ENCODE measurements at places on chromosomes 7 and 10. TPM values are rescaled to one million over a fixed set of nuclear protein-coding genes. Genes with fewer than 3 reads are reported as not detected.

The NUTM2A gene
- not detected for polyA plus RNA-seq

The MARCHF5 gene
- polyA plus RNA-seq = 32.4 TPM

GRCh38 chr10:114730291-114730690, 72.2 kb upstream of the ABLIM1 start:
- peaks cover 4% of the 10 kb centered on the region for H3K27me3 ChIP-seq
- no peaks in the 10 kb centered on the region for H3K4me1 ChIP-seq
- H3K27ac ChIP-seq = no peak overlapping the region
- H3K36me3 ChIP-seq = no peaks in the 10 kb centered on the region

The OR9A2 gene
- not detected for polyA plus RNA-seq

DNA sequence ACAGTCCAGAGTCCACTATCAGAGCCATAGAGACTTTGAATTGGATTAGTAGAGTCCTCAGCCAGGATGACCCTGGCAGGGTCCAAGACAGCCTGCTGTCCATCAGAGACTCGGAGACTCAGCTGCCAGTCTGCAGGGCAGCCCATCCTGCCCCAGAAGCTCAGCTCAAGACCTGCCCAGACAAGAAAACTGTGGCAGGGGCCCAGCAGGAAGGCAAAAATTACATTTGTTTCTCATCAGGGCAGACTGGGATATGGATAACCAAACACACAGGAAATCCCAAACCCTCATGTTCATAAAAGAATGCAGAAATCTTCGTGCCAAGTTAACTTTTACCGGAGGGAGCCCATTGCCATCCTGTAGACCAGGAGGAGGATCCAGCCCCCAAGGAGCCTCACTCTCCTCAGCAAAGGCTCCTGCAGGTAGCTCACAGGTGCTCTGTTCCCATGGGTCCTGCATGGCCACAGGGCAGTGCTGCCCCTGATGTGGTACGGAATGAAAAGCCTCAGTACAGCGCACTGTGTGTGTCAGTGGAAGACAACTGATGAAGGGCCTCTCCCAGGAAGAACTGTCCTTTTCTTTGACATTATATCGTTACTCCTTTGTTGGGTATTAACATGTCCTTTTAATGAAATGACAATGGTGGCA, 222.2 kb downstream of the KCNMA1 start:
- no peak for DNase-seq
- no peak overlapping the region for H3K27ac ChIP-seq
- H3K4me1 ChIP-seq = no peaks in the 10 kb centered on the region
- H3K4me3 ChIP-seq = no peak overlapping the region
- H3K27me3 ChIP-seq = no peaks in the 10 kb centered on the region
- no peaks in the 10 kb centered on the region for H3K36me3 ChIP-seq

- H3K4me3 ChIP-seq = no peak overlapping the region
- no peak overlapping the region for H3K27ac ChIP-seq
- H3K4me1 ChIP-seq = no peaks in the 10 kb centered on the region
- DNase-seq = no peak
Observed at GRCh38 chr7:109121599-109122300, 552.1 kb downstream of the DNAJB9 start.

The HMX2 gene
- not detected for polyA plus RNA-seq

GRCh38 chr10:47184724-47185330, 115.2 kb upstream of the GDF10 start:
- H3K4me3 ChIP-seq = no peak overlapping the region
- DNase-seq = no peak
- no peak overlapping the region for H3K27ac ChIP-seq
- peaks cover 4% of the 10 kb centered on the region for H3K27me3 ChIP-seq
- H3K4me1 ChIP-seq = no peaks in the 10 kb centered on the region
- H3K36me3 ChIP-seq = no peaks in the 10 kb centered on the region

The HPSE2 gene
- polyA plus RNA-seq = not detected

The NKX1-2 gene
- polyA plus RNA-seq = not detected

DNA sequence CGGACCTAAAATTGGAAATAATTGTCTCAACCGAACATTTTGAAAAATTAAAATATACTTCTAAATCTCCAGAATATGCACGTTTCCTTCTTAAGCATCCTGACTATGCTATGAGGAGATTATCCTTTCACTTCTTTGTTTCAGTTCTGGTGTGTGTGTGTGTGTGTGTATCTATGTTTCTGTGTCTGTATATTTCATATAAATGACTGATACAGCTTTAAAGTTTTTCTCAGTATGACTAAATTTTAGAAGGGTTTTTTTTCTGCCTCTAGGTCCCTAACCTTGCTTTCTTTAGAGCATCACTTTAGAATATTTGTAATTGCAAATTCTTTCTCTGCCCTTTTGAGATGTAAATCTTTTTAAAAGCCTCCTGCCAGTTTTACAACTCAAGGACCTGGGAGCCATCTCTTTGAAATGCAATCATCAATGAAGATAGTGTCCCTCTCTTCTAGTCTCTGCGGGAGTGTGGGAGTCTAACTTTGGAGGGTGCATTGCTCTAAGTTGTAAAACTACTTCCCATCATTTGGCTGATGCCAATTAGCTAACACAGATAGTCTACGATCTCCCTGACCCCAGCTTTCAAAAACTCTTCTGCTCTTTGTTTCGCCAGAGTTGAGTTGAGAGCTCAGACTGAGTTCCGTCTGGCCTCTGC, 782.0 kb upstream of the ZWINT start:
- peaks cover 4% of the 10 kb centered on the region for H3K36me3 ChIP-seq
- DNase-seq = no peak
- no peaks in the 10 kb centered on the region for H3K4me1 ChIP-seq
- no peak overlapping the region for H3K4me3 ChIP-seq
- no peak overlapping the region for H3K27ac ChIP-seq

DNA sequence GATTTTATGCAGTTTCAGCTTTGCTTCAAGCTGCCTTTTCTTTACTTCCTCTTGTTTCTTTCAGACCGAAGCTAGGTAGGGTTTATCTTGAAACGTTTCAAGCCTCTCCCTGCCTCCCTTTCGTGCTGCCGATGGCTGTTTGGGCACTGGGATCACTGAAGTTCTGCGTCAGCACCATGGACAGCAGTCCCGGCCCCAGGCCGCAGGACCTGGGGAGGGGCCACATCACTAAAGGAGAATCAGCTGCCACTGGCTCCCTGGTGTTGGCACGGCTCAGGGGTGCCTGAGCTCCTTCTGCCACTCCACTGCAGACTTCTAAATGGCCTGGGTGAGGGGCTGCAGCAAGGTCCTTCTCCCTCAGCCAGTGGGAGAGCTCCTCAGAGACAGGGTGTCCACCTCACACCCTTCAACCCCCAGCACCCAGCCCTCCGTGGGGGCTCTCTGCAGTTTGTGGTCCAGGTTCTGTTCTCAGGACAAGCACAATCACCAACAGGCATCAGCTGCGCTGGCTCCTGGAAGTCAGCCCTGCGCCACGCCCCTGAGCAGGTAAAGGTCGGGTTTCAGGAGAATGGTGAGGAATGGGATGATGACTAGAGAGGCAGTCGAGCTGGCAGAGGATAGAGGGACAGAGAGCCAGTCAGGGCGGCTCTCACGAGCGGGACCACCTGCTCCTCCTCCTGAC, 387.2 kb downstream of the TCERG1L start:
- no peaks in the 10 kb centered on the region for H3K4me1 ChIP-seq
- H3K4me3 ChIP-seq = no peak overlapping the region
- H3K36me3 ChIP-seq = no peaks in the 10 kb centered on the region
- DNase-seq = no peak

The GPR146 gene
- not detected for polyA plus RNA-seq

DNA sequence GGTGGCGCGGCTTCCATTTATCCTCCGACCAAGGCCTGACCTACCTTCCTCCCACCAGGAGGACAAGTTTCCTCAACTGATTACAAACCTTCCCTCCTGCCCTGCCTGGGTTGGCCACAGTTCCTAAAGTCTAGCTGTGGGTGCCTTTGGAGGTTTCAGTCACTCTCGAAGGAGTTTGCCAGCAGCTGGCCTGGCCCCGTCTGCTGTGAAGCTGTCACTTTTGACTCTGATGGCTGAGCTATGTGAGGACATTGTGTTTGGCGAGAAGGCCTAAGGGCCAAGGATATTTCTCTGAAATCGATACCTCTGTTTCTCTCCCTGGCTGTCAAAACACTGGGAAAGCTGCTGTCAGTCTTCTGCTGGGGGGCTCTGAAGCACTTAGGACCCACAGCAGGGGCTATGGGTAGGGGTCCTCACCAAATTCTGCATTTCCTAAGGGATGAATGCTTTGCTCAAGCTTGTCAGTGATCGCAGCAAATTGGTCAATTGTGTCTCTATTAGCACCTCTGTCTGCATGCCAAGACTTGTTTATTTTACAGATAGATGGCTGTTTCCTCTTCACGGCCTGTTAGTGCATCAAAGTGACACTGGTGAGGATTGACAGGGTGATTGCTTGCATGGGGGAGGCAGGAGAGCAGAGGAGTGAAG, 31.9 kb upstream of the SAMD8 start:
- H3K4me3 ChIP-seq = no peak overlapping the region
- no peak overlapping the region for H3K27ac ChIP-seq
- H3K27me3 ChIP-seq = peaks cover 2% of the 10 kb centered on the region
- peaks cover 3% of the 10 kb centered on the region for H3K36me3 ChIP-seq
- H3K4me1 ChIP-seq = peaks cover 13% of the 10 kb centered on the region
- DNase-seq = no peak

- H3K4me1 ChIP-seq = no peaks in the 10 kb centered on the region
- no peak overlapping the region for H3K27ac ChIP-seq
- H3K4me3 ChIP-seq = no peak overlapping the region
- H3K36me3 ChIP-seq = no peaks in the 10 kb centered on the region
Observed at GRCh38 chr10:8767591-8767990, 713.1 kb downstream of the GATA3 start.

All from immature natural killer cell (primary cell).